Ureter (tissue), 1 donor: ENCODE measurements at places on chromosomes 3 and 15.

DNA sequence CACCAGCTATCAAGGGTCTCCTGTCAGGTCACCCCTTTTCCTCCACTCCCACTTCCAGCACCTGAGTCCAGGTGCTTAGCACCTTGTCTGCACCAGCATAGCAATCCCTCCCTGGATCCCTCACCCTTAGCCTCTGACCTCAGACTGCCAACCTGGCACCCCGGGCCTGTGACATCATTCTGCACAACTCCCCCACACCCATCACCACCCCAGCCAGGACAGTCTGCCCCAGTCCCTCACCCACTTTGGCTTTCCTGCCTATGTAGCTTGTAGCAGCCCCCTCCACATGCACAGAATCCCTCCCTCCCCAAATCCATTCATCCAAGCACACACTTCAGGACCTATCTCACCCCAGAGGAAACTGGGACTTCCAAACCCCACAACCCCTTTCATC is 819 bp upstream of the PLXNB1 start:
- no peak for DNase-seq

- no peak for DNase-seq
Observed at GRCh38 chr3:134810052-134810435, 15.0 kb downstream of the EPHB1 start.

DNA sequence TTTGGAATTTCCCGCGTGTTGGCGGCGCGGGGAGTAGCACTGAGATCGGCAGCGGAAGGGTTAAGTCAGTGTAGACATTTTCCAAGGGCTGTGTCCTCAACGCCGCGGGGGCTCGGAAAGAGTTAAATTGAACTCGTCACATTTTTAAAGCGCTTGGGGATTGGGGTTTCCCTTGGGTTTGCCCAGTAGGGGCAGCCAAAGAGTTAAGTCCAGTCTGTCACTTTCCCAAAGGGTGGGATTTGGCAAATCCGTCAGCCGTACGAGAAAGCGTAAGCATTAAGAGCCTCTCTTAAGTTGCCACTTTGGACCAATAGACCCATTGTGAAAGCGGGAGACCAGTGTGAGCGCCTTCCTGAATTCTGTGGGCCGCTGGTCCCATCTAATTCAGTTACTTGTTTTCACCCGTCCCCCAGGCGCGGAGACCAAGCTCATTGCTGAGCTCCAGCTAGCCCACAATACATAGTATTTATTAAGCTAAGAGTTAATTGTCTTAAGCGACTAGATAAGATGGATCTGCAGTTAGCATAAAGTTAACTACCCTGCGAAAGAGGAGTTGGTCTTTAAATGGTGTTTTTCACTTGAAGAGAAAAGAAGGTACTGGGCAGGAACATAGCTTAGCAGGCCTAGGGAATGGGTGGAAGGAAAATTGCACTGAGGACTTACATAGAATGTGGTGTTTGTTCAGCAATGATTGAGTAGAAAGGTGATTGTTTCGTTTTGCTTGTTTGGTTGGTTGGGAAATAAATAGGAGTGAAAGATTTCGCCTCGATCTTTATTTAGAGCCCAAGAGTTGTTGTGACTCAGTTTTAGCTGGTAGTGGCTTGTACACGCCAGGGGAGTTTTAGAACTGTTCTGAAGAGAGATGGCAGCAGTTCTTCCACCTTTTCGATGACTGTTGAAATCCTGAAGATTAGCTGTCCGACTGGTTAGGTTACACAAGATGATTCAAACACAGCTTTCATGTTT is 932 bp downstream of the ARL8B start:
- no peak for DNase-seq

GRCh38 chr3:163056874-163057497 is 1560.4 kb downstream of the OTOL1 start:
- no peak for DNase-seq

- DNase-seq, result no peak
Observed at GRCh38 chr3:59856934-59857460, 807.2 kb upstream of the CFAP20DC start.

GRCh38 chr15:100340721-100341238 is 995 bp downstream of the ADAMTS17 start:
- no peak for DNase-seq

GRCh38 chr15:91061997-91062396 is 38.1 kb upstream of the SV2B start:
- DNase-seq, result no peak

DNA sequence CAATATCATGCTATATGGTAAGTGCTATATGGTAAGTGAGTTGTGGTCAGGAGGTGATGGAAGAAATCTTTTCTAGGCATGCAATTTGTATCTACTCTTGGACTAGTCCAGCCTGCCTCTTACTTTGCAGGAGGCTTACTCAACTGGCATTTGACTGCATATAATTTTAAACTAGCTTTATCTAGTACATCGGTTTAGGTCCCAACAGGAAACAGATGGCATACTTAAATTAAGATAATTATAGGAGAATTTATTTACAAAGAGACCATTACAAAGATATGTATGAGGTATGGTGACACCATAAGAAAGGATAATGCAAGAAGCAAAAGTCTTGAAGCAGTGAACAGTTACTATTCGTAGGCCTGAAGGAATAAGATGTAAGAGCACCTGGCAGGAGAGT is 7.8 kb downstream of the SLC28A2 start:
- DNase-seq, result no peak

- DNase-seq, result no peak
Observed at GRCh38 chr15:77693576-77693975, 60.9 kb upstream of the LINGO1 start.

DNA sequence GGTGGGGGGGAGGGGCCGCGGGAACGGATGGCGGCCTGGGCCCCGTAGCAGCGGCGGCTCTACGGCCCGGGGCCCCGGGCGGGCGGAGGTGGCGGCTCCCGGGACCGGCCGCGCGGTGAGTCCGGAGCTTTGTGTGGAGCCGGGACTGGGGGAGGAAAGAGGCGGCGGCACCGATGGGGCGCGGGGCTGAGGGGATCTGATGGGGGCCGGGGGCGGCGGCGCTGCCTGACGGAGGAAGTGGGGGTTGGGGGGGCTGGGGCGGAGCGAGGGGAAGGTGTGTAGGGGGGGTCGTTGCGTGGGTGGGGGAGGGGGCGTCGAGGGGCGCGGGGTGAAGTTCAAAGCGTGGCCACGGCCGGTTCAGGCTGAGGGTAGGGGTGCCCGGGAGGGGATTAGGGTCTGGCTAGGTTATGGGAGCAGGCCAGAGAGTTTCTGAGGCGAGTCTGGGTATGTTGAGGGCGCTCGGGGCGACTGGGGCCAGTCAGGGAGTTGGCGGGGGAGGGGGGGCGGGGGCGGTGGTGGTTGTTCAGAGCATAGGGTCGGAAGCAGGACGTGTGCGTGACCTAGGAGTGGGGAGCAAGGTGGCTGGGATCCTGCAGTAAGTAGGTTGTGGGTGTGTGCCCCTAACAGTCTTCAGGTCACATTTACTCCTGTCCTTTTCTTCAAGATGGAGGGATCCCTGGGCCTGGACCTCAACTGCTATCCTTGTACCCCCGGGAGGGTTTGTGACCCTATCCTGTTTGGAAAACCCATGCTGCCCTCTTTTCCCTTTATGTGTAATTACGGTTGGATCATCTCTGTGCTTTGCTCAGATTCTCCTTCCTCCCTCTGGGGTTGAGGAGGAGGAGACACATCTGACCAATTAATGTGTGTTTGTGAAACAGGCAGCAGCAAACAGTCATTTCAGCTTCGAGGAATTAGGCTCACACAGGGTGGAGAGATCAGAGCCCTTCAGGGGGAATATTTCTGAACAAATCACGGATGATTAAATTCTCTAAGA is 644 bp downstream of the ZNF609 start:
- peak; percentile 53 for DNase-seq

- no peak for DNase-seq
Observed at GRCh38 chr3:52182196-52182595, 15.8 kb upstream of the ALAS1 start.

DNA sequence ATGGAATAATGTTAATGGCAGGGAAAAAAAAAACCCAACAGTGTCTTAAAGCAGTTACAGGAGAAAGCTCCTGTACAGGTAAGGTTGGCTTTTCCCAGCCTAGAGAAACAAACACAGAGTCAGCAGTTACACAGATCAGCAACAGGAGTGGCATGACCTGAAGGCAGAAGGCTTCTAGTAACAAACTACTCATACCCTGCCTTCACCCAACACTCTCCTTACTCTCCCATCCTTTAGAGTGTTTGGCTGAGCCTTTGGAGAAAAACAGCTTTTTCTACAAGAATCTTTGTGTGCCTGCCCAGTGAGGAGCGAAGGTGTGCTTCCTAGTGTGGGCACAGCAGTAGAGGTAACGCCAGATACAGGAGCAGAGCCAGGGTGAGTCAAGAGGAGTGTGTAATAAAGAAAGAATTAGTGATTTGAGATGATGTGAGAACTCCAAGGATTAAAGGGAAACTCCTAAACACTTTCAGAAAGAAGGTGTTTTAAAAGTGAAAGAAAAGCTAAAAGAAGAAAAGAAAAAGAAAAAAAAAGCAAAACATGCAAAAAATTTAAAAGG is 152.7 kb downstream of the POLR2M start:
- DNase-seq, result no peak

DNA sequence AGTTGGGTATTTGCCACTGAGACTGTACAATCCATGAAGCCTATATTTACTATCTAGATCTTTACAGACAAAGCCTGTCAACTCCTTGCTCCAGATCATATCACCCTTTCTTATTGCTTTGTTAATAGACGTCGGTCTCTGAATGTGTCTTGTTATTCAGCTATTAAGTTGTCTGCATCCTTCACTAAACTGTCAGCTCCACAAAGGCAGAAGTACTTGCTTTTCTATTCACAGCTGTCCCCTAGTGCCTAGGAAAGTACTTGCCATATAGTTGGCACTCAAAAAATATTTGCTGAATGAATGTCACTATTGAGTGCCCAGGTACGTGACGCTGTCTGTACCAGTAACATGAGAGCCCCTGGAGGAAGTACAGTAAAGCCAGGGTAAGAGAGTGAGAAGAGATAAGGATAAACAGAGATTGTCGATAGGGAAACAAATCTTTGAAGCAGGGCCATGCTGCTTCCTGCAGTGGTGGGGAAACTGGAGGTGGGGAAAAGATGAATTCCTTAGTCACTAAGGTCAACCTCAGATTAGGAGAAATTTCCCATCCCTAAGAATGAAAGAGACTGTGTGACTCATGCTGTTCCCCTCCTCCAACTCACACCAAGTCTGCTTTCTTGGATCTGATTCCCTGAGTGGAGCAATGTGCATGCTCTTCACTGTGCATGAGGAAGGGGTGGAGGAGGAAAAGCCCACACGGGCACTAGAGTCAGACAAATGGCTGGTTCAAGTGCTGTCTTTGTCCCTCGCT is 36.3 kb downstream of the PRICKLE2 start:
- no peak for DNase-seq

DNA sequence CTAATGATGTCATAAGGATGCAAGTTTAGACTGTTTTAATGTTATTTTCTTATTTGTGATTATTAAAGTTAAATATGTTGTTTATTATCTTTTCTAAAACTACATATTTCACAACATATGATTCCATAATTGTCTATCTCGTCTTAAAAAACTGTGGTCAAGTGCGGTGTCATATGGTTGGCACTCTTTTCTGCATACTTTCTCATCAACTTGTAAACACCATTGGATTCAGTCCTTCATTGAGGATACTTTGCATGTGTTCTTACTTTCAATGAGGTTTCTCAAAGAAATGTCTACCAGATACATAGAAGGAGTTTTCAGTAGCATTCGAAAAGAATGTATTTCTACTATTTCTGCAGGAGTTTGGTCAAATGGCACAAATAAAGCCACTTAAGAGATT is 22.0 kb upstream of the ALPK3 start:
- no peak for DNase-seq

DNA sequence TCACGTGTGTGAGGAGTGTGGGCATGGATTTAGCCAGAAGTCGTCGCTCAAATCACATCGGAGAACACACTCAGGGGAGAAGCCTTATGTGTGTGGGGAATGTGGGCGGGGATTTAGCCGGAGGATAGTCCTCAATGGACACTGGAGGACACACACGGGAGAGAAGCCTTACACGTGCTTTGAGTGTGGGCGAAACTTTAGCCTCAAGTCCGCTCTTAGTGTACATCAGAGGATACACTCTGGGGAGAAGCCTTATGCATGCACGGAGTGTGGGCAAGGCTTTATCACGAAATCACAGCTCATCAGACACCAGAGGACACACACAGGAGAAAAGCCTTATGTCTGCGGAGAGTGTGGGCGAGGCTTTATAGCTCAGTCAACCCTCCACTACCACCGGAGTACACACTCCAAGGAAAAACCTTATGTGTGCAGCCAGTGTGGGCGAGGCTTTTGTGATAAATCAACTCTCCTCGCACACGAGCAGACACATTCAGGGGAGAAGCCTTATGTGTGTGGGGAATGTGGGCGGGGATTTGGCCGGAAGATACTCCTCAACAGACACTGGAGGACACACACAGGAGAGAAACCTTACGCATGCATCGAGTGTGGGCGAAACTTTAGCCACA is 28.1 kb downstream of the ZNF589 start:
- DNase-seq, result no peak

- no peak for DNase-seq
Observed at GRCh38 chr15:92028389-92028724, 174.8 kb downstream of the SLCO3A1 start.

DNA sequence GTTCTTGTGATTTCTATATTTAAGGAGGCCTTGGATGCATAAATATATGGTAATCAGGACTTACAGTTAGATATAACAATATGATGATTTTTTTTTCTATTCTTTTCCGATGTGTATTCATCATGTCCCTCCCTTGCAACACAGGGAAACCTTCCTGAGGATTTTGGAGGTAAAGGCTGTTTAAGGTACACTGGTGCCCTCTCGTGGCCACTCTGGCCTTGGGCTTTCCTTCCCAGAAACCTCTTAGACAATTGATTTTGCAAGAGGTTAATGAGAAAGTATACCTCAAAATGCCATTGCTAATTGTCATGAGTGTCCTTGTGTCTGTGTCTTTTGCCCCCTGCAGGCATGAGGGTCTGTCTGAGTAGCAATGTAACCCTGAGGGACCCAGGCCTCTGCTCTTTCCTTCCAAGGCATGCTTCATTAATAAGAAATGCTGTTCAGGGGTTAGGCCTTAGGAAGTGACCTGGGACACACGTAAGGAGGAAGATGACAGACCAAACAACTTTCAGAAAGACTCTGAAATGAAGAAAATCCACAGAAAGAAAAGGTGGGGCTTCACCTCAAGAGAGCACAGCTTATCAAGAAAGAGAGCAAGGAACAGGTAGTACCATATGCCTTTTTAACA is 70.3 kb upstream of the PPP2R3A start:
- DNase-seq, result peak; percentile 72

DNA sequence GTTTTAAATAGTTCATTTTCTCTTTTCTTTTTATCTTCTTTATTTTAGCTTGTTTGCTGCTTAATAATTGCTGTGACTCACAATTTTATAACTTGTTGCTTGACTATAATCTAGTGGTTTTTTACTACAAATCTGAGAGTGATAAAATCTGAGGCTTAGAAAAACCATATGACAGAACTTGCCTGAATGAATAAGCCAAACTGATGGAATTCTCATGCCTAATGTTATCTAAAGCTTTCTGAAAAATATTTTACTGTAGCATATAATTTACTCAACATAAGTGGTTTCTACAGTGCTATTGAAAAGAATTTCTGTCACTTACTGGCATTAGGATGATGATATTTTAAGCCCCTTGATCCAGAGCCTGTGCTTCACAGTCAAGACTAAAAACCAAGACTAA is 175.1 kb downstream of the VGLL3 start:
- DNase-seq, result no peak

- DNase-seq, result no peak
Observed at GRCh38 chr3:115912372-115912771, 289.1 kb downstream of the GAP43 start.

- no peak for DNase-seq
Observed at GRCh38 chr3:71380096-71380495, 203.4 kb downstream of the FOXP1 start.
